Effector CD4-positive, alpha-beta T cell (primary cell): ENCODE measurements at places on chromosomes 3 and 15.

GRCh38 chr3:55518451-55518850 lies 31.3 kb upstream of the WNT5A start:
- no peak for DNase-seq

- DNase-seq, result no peak
These were observed 52.4 kb downstream of the IL1RAP start for GRCh38 chr3:190566043-190566933.

- no peak for DNase-seq
These were observed 47.3 kb downstream of the TMCO5A start for GRCh38 chr15:37981775-37982174.

GRCh38 chr15:35756623-35757022 lies 210.7 kb upstream of the DPH6 start:
- no peak for DNase-seq

DNA sequence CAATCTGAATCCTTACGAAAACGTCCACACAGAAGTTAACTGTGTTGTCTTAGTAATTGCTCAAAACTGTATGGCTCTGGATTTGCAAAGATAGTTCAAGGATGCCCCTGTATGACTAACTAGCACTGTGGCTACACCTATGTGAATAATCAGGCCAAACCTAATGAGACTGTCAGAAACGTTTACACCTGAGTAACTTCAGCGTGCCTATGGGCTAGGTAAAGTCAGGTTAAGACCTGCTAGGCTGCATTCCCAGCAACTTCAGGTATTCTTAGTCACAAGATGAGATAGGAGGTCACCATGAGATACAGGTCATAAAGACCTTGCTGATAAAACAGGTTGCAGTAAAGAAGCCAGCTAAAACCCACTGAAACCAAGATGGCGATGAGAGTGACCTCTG lies 87.8 kb upstream of the PLXND1 start:
- no peak for DNase-seq

DNA sequence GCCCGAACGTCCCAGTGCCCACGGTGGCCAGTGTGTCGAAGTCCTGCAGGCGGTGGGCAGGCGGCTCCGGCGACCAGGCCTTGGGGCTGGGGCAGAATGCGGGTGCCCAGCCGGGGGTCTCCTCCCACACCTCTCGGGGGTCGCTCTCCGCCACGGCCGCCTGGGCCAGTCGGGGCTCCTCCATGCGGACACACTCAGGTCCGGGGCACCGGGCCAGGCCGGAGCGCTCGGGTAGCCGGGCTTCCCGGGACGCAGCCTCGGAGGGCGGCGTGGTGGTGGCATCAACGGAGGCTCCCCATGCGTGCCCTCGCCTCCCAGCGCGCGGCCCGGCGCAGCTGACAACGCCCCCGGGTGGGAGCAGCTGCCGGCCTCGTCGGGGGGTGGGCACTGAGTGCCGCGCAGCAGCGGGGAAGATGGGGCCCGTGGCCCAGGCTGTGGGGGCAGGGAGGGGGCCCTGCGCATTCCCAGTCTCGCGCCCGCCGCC lies 30.1 kb upstream of the CERS3 start:
- DNase-seq, result no peak

GRCh38 chr3:58670506-58671135 lies 4.0 kb upstream of the FAM3D start:
- DNase-seq, result no peak

GRCh38 chr3:7322957-7323669 lies 462.2 kb downstream of the GRM7 start:
- no peak for DNase-seq

- DNase-seq, result no peak
These were observed 19.9 kb downstream of the NUP210 start for GRCh38 chr3:13400114-13400673.

DNA sequence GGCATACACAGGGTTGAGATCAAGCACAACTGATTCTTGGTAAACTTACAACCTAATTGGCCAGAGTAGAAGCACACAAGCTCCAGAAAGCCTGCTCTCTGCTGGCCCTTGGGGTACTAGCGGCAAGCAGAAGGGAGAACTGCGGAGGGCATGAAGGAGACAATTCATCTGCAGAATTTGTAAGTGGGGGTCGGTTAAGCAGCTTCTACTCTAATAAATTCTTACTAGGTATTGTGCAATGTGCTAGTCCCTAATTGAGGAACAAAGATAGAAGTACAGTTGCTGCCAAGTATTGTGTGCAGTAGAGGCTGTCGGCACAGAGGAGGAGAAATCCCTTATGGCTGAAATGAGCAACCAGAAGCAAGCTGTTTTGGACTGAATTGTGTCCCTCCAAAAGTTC lies 91.2 kb upstream of the VEPH1 start:
- DNase-seq, result no peak

GRCh38 chr3:177320765-177321247 lies 123.5 kb upstream of the TBL1XR1 start:
- no peak for DNase-seq

GRCh38 chr15:43439268-43439667 lies 53.7 kb downstream of the TP53BP1 start:
- no peak for DNase-seq
